CD4-positive, alpha-beta T cell treated with Interleukin-17A for 4 hours (primary cell): ENCODE measurements at places on chromosomes 6 and 20.

- peak; percentile 66 for DNase-seq
Observed at GRCh38 chr20:33685328-33686099, 671 bp downstream of the E2F1 start.

DNA sequence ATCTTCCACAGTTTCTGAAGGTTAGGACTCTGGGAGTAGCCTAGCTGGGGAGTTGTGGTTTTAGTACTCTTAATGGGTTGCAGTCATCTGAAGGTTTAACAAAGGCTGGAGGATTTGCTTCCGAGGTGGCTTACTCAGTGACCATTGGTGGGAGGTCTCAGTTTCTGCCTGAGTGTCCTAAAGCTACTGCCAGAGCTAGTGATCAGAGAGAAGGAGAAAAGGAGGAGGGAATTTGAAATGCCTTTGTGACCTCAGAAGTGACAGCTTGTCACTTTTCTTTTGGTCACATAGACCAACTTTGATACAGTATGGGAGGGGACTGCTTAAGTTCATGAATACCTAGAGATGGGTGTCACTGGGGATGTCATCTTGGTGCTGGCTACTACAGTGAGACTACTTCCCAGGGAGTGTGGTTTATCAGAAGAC lies 41.3 kb downstream of the NCOA3 start:
- DNase-seq: no peak

DNA sequence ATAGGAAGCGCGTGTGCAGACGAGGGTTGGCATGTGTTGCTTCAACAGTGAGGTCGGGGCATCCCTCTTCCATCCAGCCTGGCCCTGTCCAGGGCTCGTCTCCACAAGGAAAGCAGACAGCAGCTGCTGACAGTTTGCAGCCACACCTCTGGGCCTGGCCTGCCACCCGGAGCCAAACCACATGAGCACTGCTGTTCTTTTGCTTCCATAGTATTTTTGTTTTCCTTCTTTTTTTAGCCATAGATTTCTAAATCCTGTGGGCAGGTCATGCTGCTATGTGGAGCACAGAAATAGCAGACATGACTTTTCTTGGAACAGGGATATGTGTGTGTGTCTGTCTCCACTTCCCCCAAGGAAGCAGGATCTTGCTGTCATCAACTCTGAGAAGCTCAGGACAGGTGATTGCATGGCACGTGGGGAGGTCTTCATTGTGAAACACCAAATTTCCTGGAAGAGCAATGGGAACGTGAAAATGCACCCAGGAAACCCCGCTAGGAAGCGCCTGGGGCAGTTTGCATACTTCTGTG lies 167.4 kb downstream of the DTNBP1 start:
- DNase-seq: no peak

DNA sequence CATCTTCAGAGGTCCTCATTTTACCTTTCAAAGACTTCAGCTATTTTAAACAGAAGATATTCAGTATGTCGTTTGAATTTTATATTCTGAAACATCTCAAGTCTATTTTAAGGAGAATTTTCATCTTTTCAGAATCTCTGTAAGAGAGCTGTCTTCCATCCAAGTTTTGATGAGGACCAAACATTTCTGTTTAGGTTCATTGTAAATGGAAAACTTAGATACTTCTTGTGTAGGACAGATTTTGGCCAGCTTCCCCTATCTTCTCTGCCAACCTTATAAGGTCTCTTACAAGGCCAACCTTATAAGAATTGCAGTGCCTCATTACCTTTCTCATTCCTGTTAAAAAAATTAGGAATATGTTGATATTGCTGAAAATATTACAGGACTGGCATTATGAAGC lies 88.1 kb downstream of the AKAP7 start:
- no peak for DNase-seq

GRCh38 chr6:429515-430121 lies 38.1 kb downstream of the IRF4 start:
- no peak for DNase-seq

DNA sequence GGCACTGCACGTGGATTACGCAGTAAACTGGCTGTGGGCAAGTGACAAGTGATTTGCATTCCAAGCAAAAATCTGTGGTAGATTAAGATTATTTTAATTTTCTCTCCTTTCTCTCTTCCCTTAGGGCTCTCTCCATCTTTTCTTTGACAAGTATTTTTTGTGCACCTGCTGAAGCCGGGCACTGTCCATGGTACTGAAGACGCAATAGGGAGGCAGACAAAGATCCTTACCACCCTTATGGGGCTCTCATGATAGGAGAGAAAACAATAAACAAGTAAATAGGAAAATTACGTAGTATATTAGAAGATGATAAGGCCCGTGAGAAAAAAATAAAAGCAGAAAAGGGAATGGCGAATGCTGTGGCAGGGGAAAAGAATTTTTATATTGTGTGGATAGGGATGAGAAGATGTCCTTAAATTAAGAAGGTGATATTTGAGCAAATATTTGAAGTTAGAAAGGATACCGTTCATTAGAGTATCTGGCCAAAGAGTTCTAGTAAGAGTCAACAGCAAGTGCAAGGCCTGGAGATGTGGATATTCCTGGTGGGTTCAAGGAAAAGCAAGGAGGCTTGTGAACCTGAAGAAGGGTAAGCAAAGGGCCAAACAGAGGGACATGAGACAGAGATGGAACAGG lies 146.0 kb downstream of the LAMP5 start:
- no peak for DNase-seq

DNA sequence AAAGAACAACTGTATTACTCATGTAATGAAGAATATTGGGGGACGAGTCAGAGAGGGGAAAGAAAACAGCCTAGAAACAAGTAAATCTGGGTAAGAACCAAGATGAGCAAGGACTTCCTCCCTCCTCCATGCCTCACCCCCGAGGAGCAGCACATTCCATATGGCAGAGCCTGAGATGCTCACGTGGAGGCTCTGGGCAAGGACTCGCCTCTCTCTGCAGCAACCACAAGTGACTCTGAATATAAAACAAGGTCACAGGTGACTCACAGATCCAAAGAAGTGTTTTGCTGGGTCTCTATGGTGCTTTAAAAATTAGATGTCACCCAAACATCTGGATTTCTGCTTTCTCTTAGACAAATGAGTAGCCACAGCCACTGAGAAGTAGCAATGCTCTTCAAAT lies 453.0 kb upstream of the SULF2 start:
- no peak for DNase-seq
